ENCODE measurements at places on chromosomes 7 and 10.
A peak's percentile ranks its signal among the peaks of the same experiment; 100 is the strongest.

- no peak for DNase-seq
Measured at GRCh38 chr7:47354831-47355541, 226.9 kb downstream of the TNS3 start.

GRCh38 chr7:87926581-87927461, 7.2 kb upstream of the ADAM22 start:
- no peak for DNase-seq

DNA sequence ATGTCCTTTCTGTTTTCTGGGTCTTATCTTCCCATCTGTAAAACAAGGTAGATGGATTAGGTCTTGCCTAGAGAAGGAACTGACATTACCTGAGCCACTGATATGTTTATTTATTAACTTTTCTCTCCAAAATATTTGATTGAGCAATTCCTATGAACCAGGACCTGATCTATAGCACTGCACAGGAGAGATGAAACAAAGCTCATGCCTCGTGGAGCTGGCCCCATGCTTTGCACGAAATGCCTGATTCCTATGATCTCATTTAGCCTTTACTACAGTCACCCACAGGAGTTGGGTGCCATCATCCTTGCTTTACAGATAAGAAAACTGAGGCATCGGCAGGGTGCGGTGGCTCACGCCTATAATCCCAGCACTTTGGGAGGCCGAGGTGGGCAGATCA, 48.2 kb upstream of the ZMIZ1 start:
- no peak for DNase-seq

- DNase-seq = no peak
Measured at GRCh38 chr10:121493521-121493920, 104.7 kb downstream of the FGFR2 start.

DNA sequence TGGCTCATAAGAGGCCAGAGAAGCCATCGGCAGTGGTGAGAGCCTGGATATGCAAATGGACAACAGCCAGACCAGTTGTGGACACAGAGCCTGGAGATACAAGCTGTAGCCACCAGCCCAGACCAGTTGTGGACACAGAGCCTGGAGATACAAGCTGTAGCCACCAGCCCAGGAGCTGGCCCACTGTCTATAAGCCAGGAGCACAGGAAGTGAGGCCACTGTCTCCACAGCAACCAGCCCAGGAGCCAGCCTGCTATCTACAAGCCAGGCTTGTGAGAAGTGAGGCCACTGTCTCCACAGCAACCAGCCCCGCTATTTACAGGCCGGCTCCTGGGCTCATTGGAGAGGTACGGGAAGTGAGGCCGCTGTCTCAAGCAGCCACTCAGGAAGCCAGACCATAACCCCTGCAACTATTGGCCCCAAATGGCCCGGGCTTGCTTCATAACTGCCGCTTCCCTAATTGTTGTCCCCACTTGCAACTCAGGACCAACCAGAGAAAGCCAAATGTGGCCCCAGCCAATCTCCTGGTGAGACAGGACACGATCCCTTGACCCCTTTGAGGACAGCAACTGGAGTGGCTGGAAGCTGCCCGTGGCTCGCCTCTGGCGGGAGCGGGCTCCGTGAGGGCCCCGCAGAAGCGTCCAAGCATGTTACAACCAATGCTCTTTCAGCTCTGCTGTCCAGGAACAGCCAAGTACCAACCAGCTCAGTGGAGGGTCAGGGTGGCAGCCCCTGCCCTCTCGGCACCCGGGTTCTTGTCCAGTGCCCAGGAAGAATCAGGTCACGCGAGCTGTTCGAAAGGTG, 44.1 kb upstream of the CNPY1 start:
- no peak for DNase-seq

DNA sequence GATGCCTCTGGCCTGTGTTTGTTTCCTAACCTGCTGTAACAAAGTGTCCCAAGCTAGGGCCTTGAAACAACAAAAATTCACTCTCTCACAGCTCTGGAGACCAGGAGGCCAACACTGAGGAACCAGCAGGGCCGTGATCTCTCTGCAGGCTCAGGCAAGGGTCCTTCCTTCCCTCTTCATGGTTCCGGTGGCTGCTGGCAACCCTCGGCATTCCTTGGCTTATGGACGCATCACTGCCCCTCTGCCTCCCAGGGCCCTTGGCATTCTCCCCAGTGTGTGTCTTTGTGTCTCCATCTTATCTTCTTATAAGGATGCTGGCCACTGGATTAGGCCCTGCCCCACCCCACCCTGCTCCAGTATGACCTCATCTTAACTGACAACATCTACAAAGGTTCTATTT, 17.0 kb downstream of the CNPY1 start:
- DNase-seq = no peak

DNA sequence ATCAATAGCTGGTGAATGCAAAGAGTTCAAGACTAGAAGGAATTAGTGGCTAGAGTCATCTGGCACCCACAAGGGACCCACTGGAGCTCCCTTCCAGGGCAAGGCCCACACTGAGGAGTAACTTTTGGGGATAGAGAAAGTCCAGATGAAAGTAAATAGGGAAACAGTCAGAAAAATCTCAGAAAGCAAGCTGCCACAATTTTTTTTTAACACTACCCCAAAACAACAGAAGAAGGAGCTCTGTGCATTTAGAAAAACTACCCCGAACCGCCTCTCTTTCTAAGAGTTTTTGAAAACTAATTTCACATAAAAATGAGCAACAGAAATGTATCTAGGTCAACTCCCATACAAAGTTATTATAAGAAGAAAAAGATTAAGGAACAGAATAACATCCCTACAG, 42.2 kb downstream of the AOAH start:
- DNase-seq = no peak

DNA sequence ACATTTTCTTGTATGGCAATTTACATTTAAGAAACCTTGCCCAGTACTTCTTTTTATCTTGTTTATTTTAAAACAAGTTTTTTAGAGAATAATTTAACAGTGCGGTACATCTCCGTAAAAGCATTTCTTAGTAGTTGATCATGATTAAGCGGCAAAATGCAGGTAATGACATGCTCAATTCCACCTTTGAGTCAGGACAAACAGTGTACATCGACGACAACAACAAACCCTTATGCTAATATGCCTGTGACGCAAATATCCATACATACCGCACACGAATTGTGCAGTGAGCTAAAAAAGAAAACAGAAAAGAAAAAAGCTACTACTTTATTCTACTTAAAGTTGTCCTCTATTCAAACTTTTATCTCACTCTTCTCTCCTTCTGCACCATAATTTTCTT, 1.9 kb downstream of the MAGI2 start:
- no peak for DNase-seq

DNA sequence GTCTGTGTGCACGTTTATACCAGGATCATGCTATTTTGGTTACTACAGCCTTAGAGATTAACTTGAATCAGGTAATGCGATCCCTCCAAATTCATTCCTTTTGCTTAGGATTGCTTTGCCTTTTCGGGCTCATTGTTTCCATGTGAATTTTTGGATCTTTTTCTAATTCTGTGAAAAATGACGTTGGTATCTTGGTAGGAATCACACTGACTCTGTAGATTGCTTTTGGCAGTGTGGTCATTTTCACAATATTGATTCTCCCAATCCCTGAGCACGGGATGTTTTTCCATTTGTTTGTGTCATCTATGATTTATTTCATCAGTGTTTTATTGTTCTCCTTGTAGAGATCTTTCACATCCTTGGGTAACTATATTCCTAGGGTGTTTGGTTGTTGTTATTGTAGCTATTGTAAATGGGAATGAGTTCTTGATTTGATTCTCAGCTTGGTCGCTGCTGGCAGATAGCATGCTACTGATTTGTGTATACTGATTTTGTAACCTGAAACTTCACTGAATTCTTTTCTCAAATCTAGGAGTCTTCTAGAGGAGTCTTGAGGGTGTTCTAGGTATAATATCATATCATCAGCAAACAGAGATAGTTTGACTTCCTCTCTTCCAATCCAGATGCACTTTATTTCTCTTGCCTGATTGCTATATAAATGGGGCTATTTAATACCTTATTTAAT, 18.2 kb downstream of the SNX8 start:
- no peak for DNase-seq

- peak; percentile 90 for DNase-seq
Measured at GRCh38 chr10:33237736-33238624, 96.5 kb downstream of the NRP1 start.

DNA sequence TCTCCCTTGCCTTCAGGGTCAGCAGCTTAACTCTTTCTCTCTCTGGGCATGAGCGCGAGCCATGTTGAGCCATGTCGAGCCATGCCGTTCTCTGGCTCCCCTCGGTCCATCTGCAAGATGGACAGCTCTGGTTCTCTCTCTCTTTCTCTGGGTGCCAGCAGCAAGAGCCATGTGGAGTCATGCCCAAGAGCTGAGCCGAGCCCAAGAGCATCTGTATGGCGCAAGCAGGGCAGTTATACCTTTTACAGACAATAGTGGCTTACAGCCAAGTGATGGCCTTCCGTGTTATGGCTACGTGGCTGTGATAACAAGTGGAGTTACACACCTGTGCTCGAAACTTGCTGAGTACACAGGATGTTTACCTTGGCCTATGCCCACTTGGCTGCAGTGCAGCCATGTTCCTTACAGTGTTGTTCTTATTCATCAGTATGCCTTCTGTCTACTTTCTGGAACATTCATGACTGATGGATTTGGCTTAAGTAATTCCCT, 327.7 kb downstream of the GLRX3 start:
- DNase-seq = no peak

DNA sequence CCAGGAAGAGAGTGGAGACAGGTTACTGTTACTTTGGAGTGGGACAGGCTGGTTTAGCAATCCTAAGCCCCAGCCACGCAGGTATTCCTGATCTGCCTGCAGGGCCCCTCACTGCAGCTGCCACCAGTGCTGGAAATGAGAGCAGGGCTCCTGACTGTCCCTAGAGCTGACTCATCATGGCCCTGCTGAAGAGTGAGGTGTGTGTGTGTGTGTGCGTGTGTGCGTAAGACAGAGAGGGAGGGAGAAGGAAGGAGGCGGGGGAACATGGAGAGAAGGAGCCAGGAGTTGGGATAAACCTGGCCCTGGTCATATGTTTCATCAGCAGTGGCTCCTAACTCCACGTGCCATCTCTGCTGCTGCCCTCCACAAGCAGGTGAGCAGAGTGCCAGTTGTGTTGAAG, 3.6 kb downstream of the FOXI2 start:
- no peak for DNase-seq

DNA sequence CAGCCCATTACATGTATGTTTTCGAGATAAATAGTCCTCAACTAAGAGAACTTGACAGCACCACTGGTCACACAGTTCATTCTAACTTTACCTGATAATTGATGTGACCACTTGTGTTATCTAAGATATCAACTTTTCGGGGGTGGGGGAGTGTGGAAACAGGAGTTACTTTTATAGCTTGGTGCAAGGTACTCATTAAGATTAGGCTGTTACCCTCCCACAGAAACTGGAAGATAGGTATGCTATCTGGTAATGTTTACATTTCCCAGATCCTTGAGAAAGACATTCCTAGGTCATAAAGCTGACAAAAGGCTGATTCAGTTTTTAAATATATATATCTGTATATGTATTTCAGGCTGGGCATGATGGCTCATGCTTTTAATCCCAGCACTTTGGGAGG, 11.1 kb downstream of the ERVW-1 start:
- DNase-seq = no peak

- DNase-seq = no peak
Measured at GRCh38 chr10:29199339-29199738, 89.5 kb upstream of the LYZL1 start.

GRCh38 chr7:117383483-117384189, 43.7 kb downstream of the ASZ1 start:
- no peak for DNase-seq

GRCh38 chr7:135664046-135664589, 1.8 kb downstream of the STMP1 start:
- peak; percentile 44 for DNase-seq

GRCh38 chr10:128103229-128103714, 23.0 kb downstream of the MKI67 start:
- no peak for DNase-seq

GRCh38 chr7:15033039-15033438, 130.5 kb upstream of the DGKB start:
- no peak for DNase-seq

GRCh38 chr10:95785317-95785716, 29.4 kb downstream of the ENTPD1 start:
- DNase-seq = no peak

GRCh38 chr7:66638309-66639099, 9.8 kb downstream of the KCTD7 start:
- no peak for DNase-seq
